ENCODE measurements at places on chromosomes 16 and 17.

GRCh38 chr17:83183951-83184506 lies 104.6 kb downstream of the METRNL start:
- no peak for DNase-seq

DNA sequence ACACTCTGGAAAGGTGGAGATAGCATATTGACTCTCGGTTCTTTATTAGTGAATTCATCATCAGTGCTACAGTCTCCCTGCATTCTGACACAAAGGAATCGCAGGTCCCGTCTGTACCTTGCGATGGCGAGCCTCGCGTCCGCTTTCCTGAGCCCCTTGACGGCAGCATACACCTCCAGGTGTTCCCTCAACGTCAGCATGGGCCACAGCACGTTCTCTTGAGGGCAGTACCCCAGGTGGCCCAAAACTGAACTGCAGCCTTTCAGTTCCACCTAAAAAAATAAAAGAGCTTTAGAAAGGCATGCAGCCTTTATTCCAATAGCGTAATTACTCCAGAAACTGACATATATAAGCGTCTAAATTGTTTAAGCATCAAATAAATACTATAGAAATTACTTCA lies 24.2 kb upstream of the ABCA9 start:
- DNase-seq = no peak

DNA sequence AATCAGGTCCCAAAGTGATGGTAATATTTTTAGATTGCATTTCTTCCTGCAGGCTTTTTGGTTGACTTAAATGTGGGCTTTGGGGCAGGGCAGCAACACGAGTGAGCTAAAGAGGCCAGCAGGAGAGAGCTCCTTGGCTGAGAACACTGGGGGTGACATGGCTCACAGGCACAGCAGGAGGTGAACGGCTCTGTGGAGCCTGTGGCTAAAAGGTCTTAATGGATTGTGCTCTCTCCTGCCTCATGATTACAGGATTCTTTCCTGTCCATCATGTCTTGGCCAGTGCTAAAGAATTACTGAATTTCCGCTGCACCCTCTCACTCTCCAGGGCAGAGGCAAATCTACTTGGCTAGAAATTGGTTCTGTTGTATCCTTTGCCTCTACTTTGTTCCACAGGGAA lies 366.6 kb downstream of the HS3ST4 start:
- no peak for DNase-seq

GRCh38 chr17:69810326-69810965 lies 264.6 kb upstream of the KCNJ16 start:
- no peak for DNase-seq

- no peak for DNase-seq
Observed at GRCh38 chr16:179211-180092, 807 bp upstream of the HBQ1 start.

- no peak for DNase-seq
Observed at GRCh38 chr17:69339937-69340336, 13.0 kb upstream of the ABCA5 start.

DNA sequence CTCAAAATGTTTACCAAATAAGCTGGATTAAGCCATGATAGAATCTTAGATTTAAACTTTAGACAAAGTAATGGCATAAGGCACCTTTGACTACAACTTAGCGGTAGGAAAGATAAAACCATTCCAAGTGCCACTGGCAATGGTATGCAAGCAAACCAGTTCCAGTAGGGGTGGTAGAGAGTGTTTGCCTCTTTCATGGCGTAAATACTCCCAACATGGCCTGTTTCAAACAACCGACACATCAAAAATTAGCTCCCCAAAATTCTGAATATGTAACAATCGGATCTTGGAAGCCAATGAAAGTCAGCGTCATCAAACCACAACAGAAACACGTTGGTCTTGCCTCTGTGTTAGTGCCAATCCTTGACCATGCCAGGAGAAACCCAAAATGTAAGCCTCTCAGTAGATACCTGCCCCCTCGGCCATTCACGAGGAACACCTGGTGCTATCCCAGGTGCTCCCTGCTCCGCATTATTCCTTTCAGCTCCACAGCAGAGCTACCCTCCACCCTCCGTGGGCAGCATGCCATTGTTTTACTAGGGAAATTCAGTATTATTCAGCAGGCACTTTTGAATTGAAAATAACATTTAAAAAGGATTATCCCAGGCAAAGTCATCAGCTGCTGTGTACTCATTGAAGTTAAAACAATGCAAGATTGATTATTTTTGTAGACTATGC lies 307.8 kb upstream of the CDH11 start:
- DNase-seq = no peak

GRCh38 chr17:561116-561515 lies 153.5 kb downstream of the VPS53 start:
- peak; percentile 23 for DNase-seq

- DNase-seq = no peak
Observed at GRCh38 chr17:63928172-63928666, 3.9 kb downstream of the CD79B start.

- DNase-seq = no peak
Observed at GRCh38 chr16:68884401-68884800, 41.1 kb downstream of the TANGO6 start.

DNA sequence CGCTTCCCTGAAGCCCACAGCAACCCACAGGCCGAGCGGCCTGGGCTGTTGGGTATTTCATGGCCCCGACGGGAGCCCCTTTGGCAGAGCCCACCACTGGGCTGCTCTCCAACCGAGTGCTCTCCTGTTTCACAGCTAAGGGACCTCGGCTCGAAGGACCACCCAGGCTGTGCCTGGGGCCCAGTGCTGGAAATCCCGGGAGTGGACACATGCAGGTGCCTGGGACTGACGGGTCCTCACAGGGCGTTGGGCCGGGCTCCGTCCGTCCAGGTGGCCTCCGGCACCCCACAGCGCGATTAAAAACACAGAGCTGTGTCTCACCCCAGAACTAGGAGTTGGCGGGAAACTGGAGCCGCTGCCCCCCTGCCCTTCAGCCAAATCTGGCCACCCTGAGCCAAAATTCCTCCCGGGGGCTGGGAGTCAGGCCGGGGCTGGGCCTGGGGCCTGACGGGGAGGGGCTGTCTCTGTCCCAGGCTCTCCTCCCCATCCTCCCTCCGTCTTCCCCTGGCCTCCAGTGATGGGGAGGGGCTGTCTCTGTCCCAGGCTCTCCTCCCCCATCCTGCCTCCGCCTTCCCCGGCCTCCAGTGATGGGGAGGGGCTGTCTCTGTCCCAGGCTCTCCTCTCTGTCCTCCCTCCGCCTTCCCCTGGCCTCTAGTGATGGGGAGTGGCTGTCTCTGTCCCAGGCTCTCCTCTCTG lies 14.1 kb downstream of the UTS2R start:
- no peak for DNase-seq

DNA sequence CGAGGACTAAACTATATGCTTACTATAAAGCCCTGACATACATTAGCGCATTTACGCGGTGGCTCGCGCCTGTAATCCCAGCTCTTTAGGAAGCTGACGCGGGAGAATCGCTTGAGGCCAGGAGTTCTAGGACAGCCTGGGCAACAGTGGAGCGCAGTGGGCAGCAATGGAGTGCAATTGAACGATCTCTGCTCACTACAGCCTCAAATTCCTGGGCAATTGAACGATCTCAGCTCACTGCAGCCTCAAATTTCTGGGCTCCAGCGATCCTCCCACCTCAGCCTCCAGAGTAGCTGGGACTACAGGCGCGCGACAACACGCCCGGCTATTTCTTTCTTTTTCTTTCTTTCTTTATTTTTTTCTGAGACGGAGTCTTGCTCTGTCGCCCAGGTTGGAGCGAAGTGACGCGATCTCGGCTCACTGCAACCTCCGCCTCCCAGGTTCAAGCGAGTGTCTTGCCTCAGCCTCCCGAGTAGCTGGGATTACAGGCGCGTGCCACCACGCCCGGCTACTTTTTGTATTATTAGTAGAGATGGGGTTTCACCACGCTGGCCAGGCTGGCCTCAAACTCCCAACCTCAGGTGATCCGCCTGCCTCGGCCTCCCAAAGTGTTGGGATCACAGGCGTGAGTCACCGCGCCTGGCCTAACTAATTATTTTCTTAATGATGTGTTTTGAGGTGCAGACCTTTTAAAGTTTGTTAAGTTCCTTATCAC lies 506 bp upstream of the COG7 start:
- no peak for DNase-seq

DNA sequence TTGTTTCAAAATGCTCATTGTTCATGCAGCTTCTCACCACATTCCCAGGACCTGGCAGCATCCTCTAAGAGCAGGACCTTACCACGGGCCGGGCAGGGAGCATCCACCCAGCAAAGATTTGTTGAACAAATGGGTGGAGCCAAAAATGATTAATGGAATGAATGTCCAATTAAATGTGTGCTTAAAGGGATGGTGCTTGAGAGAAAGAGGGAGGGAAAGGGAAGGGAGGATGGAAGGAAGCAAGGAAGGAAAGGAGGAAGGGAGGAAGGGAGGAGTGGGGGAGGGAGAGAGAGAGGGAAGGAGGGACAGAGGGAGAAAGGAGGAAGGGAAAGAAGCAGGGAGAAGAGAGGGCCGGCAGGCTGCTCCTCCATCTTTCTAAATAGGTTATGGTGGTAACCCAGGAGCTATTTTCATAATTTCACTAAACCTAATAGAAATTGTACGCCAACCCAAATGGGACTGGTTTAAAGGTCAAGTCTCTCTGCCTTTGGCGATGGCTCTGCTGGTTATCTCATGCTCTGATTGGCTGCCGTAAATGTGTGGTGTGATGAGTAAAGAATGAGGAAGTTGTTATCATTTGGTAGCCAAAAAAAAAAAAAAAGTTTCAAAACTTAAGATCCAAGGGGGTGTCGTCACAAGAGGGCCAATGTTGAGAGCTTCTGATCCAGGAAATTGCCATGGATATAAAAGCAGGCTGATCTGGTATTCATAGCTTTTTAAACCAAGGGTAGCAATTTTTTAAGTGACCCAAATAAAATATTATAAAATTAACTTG lies 126.7 kb upstream of the FOXF1 start:
- DNase-seq = no peak

GRCh38 chr16:28924399-28924761 lies 658 bp downstream of the RABEP2 start:
- no peak for DNase-seq

GRCh38 chr16:2472885-2473445 lies 1.9 kb downstream of the NTN3 start:
- DNase-seq = no peak

- DNase-seq = no peak
Observed at GRCh38 chr16:69880640-69881133, 70.4 kb upstream of the CLEC18A start.

GRCh38 chr16:13958474-13958873 lies 38.5 kb downstream of the ERCC4 start:
- DNase-seq = no peak

GRCh38 chr16:1163567-1164055 lies 10.7 kb downstream of the CACNA1H start:
- DNase-seq = no peak

- no peak for DNase-seq
Observed at GRCh38 chr16:58021661-58022551, 3.6 kb upstream of the MMP15 start.

DNA sequence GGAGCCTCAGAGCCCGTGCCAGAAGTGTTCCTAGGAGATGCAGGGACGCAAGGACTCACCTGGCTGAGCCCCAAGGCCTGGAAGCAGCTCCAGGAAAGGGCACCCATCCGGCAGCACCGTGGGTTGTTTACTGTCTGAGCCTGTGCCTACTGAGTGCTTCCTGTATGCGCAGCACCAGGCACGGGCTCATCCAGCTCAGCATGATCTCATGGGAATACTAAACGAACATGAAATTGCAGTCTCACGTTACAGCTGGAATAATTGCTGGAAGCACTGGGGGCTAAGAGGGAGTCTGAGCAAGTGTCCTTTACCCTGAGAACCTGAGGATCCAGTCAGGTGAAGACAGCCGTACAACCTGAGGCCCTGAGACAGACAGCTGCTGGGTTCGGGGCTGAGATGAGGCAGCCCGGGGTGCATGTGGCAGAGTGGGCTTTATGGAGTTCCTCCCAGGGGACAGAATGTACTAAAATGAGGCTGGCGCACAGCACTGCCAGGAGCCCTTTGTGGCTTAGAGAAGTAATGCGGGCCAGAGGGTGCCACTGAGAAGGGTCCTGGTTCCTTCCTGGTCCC lies 5.4 kb downstream of the CTRL start:
- no peak for DNase-seq

DNA sequence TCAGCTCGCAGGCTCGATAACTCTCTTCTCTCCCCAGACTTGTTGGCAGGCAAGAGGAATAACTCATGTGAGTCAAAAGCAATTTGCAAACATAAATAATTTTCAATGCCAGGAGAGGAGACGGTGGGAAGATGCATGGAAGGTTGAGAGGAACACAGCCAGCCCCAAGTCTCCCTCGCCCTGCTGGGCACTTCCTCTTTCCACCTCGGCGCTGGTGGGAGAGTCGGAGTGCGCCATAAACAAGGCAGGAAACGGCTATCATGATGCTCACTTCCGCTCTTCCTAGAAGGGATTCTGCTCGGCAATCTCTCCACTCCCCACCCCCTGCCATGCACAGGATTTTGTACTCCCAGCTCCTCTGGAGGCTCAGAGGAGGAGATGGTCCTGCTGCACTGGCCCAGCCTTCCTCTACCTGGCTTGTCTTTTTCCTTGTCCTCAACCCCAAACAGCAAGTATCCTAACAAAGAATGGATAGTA lies 13.0 kb downstream of the CBX4 start:
- DNase-seq = no peak

- no peak for DNase-seq
Observed at GRCh38 chr17:14351493-14351892, 50.6 kb downstream of the HS3ST3B1 start.

DNA sequence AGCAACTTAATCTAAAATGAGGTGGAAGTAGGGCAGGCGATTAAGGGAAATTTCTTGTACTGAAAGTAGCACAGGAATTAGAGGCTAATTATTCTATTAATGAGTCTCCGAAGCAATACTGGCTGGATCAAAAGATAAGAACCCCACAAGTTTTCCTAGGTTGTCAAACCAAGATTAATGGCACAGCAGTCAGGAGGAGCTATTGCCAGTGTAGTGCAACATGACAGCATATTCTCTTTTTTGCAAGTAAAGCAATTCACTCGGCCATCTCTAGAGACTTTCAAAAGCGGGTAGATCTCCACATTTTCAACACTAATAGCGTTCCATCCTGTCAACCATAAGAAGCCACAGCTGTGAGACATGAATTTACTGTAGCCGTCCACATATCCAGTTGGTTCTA lies 81.2 kb downstream of the CYB561 start:
- DNase-seq = no peak

DNA sequence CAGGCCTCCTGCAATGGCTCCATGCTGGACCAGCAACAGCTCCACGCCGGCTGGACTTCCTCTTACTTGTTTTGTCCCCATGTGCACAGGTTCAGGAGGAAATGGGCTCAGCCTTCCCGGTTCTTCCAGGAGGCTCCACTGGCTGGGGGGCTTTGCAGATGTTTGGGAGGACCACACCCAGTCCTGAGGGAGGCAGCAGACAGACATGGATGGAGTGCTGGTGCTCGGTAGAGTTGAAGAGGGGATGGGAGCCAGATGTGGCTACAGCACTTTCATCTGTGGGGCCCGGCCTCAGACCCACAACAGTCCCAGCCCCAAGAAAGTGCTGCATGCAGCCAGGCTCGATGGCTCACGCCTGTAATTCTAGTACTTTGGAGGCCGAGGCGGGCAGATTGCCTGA lies 21.8 kb downstream of the NARF start:
- DNase-seq = no peak

- DNase-seq = no peak
Observed at GRCh38 chr16:83717814-83718213, 90.0 kb upstream of the HSBP1 start.

- DNase-seq = no peak
Observed at GRCh38 chr16:22358000-22358399, 16.4 kb downstream of the CDR2 start.
